ENCODE measurements at places on chromosomes 3 and 15.

GRCh38 chr3:108406063-108406660, 104.2 kb downstream of the MYH15 start:
- no peak for DNase-seq

- DNase-seq = no peak
Measured at GRCh38 chr3:106611841-106612240, 743.0 kb upstream of the CBLB start.

DNA sequence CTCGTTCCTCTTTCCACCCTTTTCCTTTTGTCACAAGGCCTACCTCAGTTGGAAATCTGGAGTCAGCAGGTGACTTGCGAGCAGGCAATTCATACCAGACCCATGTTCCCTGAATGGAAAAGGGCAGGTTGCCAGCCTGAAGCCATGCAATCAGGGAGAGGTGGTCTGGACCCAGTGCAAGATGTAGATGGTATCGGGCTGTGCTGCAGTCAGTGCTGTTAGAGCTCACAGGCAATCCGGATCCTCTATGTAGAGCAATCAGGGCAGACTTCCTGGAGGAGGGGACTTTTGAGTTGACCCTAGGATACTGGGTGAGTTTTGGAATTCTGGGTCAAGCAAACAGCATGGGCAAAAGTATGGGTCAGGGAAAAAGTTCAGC, 18.9 kb downstream of the LOXL1 start:
- no peak for DNase-seq

DNA sequence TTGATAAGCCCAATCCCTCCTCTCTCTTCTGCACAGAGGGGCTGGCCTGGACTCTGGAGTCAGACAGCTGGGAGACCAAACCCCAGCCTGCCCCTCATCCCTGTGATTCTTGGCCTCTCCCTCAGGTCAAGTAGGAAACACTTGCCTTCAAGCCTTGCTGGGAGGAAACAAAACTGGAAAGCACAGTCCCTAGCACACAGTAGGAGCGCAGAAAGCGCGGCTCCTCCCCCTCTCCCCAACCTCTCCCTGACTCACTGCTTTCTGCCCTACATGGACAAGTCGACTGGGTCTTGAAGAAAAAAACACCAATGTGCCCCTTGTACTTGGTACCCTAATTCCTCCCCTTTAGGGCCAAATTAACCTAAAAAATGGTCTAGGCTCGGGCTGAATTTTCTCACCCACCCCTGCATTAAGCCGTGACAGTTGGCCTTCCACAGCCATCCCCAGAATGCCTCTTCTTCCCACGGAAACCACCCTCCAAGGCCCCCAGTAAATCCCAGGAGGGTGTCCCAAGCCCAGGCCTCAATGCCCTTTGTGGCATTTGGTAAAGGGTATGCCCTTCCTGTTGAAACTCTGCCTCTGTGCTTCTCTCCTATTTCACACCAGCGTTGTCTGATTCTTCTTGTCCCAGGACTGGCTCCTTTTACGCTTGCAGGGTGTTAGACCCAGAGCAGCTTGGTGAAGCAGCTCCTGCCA, 11.3 kb upstream of the RAF1 start:
- no peak for DNase-seq

DNA sequence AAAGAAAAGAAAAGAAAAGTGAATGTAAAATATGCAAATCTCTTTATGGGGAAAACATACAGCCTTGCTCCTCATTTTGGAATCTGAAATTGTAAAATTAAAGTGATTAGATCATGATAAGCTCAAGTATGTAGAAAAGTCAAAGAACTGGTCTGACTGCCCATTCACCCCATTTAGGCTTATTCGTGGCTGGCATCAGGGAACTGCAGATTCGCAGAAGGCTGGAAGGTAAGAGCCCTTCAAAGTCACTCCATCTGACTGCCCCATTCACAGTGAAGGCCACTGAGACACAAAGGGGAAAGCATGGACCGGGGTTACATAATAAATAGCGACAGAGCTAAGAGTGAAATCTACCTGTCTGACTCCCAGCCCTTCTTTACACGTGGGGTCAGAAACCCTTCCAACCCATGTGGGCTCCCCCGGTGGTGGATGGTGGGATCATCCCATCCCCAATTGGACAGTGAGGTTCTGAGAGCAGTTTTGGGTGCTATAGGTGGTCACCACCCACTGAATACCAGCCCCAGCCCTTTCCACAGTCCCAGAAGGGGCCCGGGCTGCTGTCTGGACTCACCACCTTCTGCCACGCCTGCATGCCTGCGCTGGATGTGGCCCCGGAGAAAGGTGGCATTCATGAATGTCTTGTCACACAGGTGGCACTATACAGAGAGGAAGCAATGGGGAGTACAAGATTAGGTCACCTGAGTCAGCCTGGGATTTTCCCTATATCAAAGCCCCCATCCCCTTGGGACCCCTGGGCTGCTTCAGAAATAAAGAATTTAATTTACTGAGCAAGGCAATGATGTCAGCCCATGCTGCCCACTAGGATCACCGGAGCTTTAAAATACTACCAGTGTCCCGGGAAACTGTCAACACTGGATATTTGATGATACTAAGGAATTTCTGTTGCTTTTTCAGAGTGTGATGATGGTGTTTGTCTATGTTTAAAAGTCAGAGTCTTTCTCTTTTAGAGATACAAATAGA, 17.9 kb downstream of the DZIP1L start:
- DNase-seq = peak; percentile 18

GRCh38 chr15:88250826-88251225, 5.7 kb downstream of the NTRK3 start:
- DNase-seq = no peak
